Amniotic epithelial cell (primary cell): ENCODE measurements at places on chromosomes 13 and 19.

- peak; percentile 19 for DNase-seq
These were observed 24.5 kb downstream of the UBA2 start for GRCh38 chr19:34452723-34453122.

- peak; percentile 56 for DNase-seq
These were observed 11.4 kb upstream of the STARD13 start for GRCh38 chr13:33296793-33297425.

DNA sequence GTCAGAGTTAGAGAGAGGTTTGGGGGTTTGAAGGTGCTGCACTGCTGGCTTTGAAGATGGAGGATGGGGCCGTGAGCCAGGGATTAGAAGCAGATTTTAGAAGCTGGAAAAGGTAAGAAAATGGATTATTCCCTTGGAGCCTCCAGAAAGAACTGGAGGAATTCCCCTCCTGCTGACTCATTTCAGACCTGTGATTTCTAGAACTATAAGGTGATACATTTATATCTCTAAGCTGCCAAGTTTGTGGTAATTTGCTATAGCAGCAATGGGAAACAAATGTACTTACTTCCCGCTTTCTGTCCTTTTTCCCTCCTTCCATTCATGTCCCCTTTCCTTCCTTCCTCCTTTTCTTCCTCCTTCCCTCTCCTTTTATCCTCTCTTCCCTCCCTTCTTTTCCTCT is 78.5 kb upstream of the PCDH8 start:
- no peak for DNase-seq

DNA sequence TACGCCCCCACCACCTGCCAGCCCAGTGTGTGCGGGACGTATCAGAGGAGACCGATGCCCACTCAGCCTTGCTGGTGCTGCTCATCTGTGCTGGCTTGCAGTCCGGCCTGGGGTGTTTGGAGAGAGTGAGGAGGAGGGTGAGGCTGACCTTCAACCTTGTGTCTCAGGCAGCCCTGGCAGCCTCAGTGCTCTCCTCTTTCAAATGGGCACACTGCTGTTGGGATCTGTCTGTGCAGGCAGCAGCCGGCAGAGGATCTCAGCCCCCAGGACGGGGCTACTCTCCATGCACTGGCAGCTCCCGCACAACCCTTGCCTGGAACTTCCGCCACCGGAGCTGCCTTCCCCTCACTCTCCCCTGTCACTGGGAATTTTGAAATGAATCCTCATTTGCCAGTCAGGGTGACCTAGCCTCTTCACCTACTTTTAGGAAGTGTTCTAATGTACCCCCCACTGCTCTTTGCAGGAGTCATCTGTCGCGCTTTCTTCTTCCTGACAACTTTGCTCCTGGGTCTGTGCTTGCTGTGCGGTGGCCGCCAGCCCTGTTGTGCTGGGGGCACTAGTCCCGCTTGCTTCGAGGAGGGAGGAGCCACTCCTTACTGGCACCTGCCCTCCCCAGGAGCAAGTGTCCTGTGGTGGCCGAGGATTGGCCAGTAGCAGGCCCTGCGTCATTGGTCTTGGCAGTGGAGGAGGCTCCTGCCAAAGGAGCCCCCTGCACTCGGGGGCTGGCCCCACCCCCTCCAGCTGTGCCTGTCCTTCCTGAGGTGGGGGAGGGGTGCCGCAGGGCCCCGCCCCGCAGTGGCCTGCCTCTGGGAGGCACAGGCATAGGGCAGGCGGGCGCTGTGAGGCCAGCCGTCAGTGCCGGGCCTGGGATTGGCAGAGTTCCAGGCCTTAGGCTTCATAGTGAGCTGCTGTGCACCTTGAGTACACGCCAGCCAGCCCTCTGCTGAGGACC is 53.4 kb downstream of the TSSK6 start:
- peak; percentile 53 for DNase-seq

DNA sequence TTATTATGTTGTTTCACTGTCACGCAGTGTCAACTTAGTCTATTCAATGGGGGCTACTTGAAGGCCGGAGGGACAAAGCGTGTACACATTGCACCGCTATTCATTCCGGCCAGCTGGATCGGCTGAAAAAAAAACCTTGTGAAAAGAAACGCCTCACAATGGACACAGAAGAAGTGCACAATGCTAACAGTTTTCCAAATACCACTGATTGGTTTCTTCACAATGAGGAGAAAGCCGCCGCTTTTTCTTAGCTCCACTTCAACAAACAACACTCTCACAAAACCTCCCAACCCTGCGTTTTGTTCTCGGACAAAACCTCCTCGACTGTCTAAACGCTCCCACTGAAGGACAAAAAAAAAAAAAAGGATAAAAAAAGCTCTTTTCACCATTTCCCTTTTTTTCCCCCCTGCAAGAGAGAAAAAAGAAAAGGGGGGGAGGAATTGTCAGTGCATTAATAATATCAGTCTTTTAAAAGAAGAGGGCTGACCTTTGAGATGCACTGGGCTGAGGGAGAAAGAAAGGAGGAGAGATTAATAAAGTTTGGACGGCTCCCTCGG is 5.4 kb downstream of the SOX21 start:
- DNase-seq, result no peak

- DNase-seq, result no peak
These were observed 4.2 kb downstream of the ADPRHL1 start for GRCh38 chr13:113448885-113449692.

GRCh38 chr13:40402931-40403431 is 263.5 kb downstream of the FOXO1 start:
- peak; percentile 89 for DNase-seq

DNA sequence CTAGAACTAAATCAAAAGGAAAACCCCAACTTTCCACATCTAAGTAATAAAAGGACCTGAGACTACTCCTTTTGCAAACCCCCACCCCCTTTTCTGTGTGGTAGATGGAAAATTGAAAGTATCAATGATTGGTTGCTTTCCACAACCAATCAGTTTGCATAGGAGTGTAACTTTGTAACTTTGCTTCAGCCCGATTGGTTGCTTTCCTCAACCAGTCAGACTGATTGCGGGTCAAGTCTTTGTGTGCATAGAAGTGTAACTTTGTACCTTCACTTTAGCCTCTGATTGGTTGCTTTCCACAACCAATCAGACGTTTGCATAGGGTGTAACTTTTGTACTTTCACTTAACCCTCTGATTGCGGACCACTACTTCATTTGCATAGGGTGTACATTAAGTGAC is 8.0 kb upstream of the B3GLCT start:
- DNase-seq, result no peak

GRCh38 chr19:18339723-18340122 is 675 bp upstream of the PGPEP1 start:
- DNase-seq, result peak; percentile 17

- no peak for DNase-seq
These were observed 4.8 kb upstream of the SERP2 start for GRCh38 chr13:44368599-44369368.

- no peak for DNase-seq
These were observed 228.3 kb downstream of the FOXO1 start for GRCh38 chr13:40438022-40438680.

- DNase-seq, result peak; percentile 52
These were observed 21.5 kb upstream of the FOSB start for GRCh38 chr19:45446295-45446694.

GRCh38 chr19:37991176-37991835 is 84.3 kb downstream of the SIPA1L3 start:
- no peak for DNase-seq

DNA sequence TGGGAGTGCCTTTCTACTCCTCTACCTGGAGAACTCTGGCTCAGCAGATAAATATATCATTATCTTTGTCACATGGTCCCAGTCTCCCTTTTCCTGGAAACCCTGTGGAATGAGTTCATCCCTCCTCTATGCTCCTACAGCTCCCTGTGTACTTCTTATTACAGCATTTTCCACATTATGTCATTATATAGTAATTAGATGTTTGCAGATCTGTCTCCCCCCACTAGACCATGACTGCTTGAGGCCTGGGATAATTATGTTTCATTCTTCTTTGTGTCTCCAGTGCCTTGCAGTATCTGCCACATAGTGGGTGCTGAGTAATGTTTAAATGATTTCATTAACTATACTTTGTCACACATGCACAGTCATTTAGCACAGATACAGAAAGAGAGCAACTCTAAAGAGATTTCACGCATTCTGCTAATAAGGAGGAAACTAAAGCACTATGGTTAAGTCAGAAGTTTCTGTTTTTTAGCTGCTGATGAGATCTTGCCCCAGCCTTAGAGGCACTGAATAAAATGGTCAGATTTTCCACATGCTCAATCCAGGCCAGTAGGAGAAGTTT is 66.1 kb upstream of the DIAPH3 start:
- peak; percentile 59 for DNase-seq

DNA sequence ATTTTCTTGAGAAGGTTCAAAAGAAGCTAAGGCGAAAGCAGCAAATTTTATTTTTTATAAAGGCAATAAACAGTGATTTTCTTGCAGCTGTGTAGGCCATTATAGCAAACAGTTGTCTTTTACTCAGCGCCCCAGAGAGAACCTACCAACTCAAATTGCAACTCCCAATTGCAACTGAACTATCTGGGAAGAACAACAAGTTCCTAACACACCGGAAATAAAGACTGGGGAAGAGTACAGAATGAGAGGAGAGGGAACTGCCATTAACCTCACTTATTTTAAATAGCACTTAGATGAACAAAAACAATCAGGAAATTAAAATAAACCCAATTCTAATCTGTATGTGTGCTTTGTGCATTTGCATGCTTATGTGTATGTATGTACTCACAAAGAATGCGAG is 171.1 kb downstream of the KCTD12 start:
- DNase-seq, result no peak

GRCh38 chr13:31756346-31756745 is 17.0 kb downstream of the RXFP2 start:
- DNase-seq, result peak; percentile 83

- DNase-seq, result no peak
These were observed 744 bp upstream of the POU2F2 start for GRCh38 chr19:42132851-42133528.

DNA sequence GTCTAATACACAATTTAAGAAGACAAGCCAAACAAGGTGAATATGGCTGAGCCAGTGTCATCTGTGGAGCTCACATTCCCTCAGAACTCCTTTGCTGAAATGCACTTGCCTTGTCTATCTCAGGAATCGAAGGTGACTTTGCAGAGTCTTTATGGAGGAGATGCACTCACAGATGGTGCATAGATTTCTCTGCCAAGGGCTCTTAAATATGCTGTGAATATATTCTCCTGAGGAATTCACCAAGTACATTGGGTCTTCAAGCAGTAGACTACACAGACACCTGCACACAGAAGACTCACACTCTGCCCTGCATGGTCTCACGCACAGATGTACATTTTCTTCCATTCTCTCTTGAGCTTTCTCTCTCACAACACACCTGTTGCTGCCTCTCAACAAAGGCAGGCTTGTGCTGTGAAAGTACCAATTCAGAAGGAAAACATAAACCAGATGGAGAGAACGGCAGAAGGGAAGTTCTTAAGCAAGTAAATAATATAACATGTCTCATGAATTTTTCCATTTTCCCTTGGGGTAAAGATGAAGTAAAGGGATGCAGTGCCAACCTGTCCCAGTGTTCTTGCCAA is 174.7 kb downstream of the DLEU7 start:
- no peak for DNase-seq

DNA sequence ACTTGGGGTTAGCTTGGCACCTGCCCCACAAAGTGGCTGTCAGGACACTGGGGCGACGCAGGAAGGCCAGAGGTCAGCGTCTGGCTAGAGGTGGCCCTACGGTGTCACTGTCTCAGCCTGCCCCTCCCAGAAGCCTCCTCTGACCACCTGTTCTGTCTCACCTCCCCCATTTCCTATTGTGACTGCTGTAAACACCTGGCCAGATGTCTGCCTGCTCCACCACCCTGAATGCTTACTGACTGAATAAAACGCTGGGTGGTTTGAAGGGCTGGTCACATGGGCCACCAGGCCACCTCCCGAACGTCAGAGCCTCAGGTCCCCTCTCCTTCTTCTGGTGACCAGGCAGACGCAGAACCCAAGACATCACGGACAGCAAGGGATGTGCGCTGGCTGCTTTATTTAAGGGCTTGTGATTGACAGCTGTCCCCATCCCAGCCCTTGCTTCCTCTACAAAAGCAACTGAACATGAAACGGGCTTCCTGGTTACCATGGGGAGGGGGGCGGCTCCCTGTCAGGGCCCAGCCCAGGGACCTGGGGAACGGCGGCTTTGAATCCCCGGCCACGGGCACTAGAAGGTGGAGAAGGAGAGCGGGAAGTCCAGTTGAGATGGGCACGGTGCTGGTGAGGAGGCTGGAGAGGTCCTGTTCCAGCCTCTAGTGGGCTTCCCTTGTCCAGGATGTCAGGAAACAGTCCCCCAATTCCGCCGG is 6.2 kb downstream of the ELOF1 start:
- DNase-seq, result no peak

DNA sequence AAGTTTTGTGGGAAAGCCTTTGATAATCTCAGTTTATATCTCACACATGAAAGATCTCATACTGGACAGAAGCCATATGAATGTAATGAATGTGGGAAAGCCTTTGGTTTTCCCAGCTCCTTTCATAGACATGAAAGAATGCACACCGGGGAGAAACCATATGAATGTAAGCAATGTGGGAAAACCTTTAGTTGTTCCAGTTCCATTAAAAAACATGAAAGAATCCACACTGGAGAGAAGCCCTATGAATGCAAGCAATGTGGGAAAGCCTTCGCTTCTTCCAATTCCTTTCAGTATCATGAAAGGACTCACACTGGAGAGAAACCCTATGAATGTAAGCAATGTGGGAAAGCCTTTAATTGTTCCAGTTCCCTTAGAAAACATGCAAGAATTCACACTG is 54.8 kb downstream of the ZNF627 start:
- DNase-seq, result no peak

- peak; percentile 47 for DNase-seq
These were observed 16.8 kb downstream of the KBTBD7 start for GRCh38 chr13:41177616-41178015.

- peak; percentile 94 for DNase-seq
These were observed at the start of gene SIX5 for GRCh38 chr19:45768984-45769782. Gene SIX5 (minus strand): TSS chr19:45769252. CDS start chr19:45768844, 408 bp downstream.

DNA sequence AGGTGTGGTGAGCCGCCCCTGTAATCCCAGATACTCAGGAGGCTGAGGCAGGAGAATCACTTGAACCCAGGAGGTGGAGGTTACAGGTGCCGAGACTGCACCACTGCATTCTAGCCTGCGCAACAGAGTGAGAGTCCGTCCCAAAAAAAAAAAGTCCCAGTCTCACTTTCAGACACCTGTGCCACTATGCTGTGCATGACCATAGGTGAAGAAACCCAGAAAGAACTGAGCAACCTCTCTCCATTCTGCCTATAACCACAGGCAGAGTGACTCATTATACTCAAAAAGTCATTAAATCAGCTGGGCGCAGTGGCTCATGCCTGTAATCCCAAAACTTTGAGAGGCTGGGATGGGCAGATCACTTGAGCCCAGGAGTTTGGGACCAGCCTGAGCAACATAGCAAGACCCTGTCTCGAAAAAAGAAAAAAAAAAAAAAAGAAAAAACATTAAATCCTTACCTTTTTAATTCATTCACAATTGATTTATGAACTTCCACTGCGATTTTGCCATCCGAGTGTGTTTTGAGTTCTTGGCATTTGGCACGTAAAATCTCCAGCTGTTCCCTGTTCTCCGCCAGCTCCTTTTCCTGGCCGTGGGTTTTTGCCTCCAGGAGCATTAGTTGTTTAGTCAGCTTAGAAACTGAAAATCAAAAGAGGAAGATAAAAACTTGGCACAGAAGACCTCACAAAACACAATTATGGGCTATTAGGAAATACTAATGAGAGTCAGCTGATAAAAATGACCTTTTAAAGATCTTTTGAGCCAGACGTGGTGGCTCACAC is 45.5 kb upstream of the SLC7A9 start:
- no peak for DNase-seq
